ENCODE measurements at places on chromosomes 7 and 10. TPM values are rescaled to one million over a fixed set of nuclear protein-coding genes. Genes with fewer than 3 reads are reported as not detected.

DNA sequence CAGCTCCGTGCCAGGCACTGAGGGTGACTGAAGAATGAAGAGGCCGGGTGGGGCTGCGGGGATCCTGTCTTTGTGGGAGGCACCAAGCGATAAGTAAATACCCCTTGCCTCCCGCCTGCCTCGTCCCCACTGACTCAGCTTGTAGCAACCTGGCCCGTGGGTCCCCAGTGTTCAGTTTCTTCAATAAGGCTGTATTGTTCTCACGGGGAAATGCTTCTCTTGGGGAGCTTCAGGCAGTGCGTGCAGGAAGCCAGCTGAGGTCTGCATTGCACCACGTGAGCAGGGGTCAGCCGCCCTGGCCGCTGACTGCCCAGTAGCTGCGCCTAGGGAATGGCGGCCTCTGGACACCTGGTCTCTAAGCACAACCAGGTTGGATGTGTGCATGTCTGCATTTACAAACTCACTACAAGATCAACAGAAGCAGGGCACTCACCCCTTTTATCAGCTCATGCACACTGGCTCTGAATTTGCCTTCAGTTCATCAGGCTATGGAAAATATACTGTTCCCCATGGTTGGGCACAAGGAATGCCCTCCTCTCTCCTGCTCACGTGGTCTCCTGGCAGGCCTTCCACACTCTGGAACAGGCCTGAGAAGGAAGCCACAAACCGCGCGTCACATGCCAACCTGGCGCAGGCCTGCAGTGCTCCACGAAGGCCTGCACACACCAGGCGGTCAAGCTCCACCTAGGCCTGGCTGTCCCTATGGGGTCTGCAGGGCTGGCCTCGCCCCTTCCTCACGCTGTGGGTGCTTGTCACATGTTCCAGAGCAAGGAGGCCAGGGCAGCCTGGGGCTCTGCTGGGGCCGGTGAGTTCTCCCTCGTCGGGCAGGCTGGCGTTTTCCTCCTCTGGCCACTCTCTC, 135.7 kb upstream of the RNF32 start:
- no peak for DNase-seq

DNA sequence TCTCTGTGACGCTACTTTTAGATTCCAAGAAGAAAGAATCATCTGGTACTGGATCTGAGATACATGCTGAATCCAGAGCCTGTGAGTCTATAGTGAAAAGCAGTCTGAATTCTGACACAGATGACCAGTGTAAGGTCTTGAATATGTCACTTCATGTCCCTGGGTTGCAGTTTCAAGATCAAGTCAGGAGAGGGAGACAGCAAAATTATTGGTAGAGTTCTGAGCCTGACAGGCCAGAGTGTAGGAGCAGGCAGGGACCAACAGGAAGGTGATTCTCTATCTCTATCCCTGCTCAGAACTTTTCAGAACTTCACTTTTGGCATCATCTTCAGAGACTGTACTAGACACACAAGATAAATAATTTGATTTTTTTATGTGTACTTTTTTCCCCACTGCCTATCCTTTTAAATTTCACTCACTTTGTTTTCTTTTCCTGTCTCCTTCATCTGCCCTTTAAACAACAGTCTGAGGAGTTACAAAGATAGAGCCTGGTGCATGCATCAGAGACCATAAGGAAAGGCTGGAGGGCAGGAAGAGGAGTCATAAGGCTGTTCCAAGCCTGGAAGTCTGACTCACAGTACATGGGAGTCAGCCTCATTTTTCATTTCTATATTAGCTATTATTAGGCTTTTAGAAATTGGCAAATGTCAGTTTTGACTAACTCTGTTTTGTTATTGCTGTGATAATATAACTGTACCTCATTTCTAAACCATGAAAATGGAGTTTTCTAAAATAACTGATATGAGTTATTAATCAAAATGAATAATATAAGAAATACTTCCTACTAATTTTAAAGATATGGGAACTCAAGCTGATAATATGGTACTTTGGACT, 120.2 kb upstream of the TMEM229A start:
- no peak for DNase-seq

GRCh38 chr10:58438340-58438871, 53.2 kb downstream of the TFAM start:
- no peak for DNase-seq

- DNase-seq = no peak
Measured at GRCh38 chr7:149377386-149377785, 83.5 kb downstream of the ZNF777 start.

GRCh38 chr7:68245688-68246087, 1249.1 kb downstream of the TYW1 start:
- DNase-seq = no peak

DNA sequence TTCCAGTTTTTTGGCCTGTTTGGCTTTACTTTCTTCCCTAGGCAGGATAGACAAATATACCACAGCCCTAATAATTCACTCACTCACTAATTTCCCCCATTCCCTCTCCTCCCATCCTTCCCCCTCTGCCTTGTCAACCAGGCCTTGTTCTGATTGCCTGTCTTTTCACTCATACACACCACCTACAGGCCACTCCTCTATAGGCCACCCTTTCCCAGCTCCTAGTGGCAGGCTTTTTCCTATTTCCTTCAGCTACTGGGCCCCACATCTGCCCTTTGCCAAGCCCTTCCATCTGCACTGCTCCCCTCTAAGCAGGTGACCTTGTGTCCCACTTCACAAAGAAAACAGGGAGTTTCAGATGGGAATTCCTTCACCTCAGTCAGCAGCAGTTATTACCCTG, 59.8 kb upstream of the MSRB2 start:
- no peak for DNase-seq

DNA sequence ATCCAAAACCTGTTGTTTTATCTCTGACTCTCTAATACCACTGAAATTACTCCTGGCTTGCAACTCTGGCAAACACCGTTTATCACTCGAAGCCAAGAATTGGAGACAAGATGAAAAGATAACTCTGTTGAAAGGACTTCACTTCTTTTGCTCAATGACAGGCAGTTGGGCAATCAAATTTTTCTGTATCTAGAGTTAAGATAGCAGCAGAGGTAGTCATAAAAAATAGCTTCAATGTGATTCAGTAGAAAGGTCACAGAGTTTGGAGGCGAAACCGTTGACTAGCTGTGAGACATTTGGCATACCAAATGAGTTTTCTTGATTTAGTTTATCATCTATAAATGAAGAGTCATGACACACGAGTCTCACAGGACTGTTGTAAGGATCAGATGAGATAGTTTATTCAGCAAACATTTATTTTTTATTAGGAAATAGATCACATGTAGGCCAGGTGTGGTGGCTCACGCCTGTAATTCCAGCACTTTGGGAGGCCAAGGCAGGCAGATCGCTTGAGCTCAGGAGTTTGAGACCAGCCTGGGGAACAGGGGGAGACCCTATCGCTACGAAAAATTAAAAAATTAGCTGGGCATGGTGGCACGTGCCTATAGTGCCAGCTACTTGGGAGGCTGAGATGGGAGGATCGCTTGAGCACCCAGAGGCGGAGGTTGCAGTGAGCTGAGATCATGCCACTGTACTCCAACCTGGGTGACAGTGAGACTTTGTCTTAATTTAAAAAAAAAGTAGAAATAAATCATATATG, 23.6 kb downstream of the AKR1B1 start:
- DNase-seq = no peak

DNA sequence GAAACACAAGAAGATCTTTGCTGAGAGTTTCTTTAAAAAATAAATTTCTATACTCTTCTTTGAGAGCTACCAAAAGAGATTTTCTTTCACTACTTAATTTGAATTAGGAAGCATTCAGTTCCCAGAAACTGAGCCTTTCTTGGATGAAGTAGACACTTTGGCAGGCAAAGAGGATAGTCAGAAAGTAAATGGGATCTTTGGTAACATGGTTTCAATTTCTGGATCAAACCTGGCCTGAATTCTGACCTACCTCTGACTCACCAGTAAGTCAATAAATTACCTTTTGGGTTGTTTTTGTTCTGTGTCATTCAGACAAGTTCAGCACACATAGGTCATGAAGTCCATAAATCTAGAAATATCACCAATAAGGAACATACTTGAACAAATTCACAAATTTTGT, 26.8 kb upstream of the CABCOCO1 start:
- no peak for DNase-seq

- DNase-seq = no peak
Measured at GRCh38 chr7:47132471-47132870, 449.4 kb downstream of the TNS3 start.

DNA sequence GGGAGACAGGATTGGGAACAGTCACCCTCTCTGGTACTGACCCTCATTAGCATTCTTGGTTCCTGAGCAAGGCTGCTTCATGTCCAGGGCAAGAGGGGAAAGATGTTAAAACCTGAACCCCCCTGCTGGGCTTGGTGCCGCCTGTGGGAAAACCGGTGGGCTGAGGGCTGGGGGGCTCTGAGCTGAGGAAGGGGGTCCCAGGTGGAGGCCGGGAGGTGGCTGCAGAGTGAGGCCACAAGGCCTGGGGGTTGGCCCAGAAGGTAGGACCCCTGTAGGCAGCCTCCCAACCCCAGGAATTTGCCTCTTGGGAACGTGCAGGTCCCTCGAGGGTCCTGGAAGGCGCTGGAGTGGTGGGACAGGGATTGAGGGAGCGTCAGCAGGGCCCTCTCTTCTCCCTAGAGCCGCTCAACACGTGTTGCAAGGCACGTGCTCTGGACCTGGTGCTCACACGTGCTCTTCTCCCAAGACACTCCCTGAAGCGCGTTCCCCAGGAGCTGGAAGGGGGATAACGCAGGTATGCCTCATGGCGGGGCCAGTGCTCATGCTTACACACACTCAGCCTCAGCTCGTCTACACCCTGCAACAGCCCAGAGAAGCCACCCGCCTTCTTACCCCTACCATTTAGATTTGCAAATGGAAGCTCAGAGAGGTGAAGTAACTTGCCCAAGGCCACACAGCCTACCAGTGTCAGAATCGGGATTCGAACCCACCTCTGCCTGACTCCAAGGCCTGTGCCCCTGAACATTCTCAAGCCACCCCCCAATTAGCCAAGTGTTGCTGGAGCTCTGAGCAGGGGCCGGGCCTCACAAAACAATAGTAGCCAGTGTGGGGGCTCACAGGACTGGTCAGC, 64.4 kb downstream of the LHPP start:
- DNase-seq = peak; percentile 39

- no peak for DNase-seq
Measured at GRCh38 chr10:69464801-69465401, 13.6 kb downstream of the TSPAN15 start.

- DNase-seq = no peak
Measured at GRCh38 chr7:37212556-37212955, 236.1 kb downstream of the ELMO1 start.

- DNase-seq = no peak
Measured at GRCh38 chr7:150586785-150587152, 19.6 kb downstream of the GIMAP4 start.

- no peak for DNase-seq
Measured at GRCh38 chr7:16028103-16028502, 341.6 kb upstream of the MEOX2 start.

GRCh38 chr10:92530891-92531535, 42.9 kb downstream of the IDE start:
- DNase-seq = no peak

DNA sequence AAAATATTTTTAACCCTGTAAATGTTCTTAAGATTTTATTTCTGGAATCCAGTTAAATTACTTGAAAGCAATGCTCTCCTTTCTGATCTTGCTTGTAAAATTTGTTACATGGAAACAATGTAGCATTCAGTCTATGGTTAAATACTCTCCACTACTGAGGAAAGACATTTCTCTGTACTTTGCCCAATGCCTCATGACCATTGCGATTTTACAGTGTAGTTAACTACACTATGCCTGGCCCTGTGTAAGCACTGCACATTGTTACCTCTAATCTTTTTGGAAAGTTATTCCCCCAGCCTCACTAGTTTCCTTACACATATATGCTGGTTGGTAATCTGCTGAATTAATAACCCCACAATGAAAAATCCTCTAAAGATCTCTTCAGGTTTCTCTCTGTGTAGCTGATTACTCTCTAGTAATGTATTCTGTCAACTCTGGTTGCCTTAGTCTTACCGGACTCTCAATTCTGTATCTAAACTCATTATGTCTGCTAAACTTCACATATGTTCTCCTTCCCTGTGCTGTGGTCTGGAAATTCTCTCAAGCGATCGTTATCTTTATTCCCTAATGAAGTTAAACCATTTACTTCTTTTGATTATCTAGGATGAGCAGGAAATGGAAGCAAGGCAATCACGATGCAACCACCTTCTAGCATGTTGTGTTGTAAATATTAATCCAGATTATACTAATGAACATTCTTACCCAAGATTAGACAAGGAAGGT, 58.7 kb upstream of the TMEM106B start:
- DNase-seq = no peak

DNA sequence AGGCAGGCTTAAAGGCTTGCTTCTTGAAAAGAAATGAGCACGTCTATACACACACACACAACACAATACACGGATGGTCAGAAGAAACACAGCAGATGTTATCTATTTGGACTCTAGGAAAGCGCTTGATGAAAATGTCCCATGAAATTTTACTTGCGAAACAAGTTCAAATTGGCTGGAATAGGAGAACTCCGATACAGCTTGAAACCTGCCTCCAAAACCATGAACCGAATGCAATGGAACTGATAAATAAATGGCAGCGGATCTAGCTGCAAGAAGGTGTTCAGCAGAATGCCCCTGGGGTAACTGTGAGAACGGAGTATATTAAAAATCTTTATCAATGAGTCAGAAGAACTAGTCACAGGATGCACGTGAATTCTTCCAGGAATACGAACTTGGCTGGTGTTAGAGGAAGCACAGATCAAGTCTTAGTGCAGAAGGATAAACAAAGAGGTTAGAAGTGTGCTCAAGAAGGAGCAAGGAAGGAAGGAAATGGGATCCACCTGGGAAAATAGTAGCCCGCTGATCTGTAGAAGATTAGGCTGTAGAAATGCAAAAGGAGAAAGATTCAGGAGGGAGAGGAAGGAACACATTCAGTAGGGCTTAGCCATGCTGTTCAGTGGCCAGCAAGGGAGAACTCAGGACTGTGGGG, 142.0 kb upstream of the PRKCQ start:
- no peak for DNase-seq

DNA sequence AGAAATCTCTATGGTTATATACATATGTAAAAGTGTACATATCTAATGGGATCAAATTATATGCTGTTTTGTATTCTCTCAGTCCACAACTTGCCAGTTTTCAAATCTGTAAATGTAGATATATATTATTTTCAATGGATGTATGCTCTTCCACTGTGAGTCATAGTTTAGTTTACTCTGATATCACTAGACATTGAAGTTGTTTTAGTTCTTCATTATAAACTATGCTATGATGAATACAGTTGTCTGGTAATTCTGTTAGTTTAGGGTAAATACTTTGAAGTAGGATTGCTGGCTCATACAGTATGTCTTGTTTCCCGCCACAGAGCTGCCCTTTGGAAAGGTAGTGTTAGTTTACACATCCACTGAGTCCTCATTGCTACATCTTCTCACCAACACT, 25.2 kb downstream of the SDK1 start:
- no peak for DNase-seq

- DNase-seq = no peak
Measured at GRCh38 chr7:147483634-147484292, 1106.8 kb upstream of the C7orf33 start.

Gene ZC3HAV1L
- 16.2 TPM for total RNA-seq

Gene EBLN1
- total RNA-seq = not detected

Gene PAPOLB
- 0.29 TPM for total RNA-seq

Gene C10orf95
- total RNA-seq = 1.5 TPM

Gene TEX36
- total RNA-seq = not detected

Gene ASB10
- total RNA-seq = not detected

Gene LLCFC1
- not detected for total RNA-seq
